Activated T-helper 1 cell treated with anti-CD3 and anti-CD28 coated beads, Interleukin-2, amount 50 U/mL, for 16 hours (primary cell): ENCODE measurements at places on chromosomes 6 and 20.

DNA sequence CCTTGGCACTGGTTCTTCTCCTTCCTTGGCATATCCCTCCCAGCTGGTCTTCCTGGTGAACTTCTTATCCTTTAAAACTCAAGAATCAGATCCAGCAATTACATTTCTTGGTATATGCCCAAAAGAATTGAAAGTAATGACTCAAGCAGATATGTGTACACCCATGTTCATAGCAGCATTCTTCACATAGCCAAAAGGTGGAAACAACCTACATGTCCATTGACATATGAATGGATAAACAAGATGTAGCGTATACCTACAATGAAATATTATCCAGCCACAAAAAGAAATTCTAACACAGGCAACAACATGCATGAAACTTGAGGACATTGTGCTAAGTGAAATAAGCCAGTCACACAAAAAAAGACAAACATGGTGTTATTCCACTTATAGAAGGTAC, 103.7 kb upstream of the NT5E start:
- no peak for DNase-seq

DNA sequence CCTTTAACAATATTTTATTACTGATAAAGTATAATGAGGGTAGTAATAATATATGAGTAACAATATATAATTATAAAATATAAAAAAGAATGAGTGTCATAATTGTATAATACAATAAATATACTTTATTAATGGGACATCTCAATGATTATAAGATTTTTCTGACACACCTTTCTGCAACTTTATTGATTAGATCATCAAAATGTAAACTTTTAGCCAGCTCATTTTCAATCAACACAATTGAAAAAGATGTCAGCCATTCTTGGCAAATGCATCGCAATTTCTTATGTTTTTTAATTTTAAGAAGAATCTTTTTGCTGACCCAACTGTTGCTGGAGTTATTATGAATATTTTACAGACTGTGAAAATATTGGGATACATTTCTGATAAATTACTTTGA, 132.4 kb upstream of the RNF217 start:
- DNase-seq = no peak

DNA sequence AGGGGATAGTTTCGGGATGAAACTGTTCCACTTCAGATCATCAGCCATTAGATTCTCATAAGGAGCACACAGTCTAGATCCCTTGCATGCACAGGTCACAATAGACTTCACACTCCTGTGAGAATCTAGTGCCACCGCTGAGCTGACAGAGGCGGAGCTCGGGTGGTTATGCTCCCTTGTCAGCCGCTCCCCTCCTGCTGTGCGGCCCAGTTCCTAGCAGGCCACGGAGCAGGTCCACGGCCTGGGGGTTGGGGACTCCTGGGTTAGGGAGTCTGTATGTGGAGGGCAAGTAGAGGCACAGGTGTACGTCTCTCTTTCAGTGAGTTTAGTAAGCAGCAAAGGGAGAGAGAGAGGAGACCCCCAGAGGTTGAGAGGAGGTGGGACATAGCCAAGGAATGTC, 30.5 kb upstream of the MDFI start:
- DNase-seq = no peak

- DNase-seq = no peak
Measured at GRCh38 chr6:16751251-16751946, 9.9 kb downstream of the ATXN1 start.

DNA sequence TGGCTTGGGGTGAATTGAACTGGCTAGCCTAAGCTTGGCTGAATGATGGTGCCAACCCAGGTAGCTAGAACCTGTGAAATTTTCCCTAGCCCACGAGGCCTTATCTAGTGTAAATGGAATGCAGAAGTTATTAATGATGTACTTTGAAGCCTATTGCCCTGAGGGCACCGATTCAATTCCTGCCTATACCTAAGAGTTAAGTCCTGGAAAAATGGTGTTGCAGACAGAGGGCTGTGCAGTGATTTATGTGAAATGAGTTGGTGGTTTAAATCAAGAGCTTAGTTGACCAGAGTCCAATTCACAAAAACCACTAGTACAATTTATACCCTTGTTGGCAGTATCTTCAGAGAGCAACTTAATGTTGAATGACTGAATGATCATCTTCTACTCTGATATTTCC, 373.8 kb upstream of the JAG1 start:
- no peak for DNase-seq

GRCh38 chr6:14123386-14124111, 6.0 kb downstream of the CD83 start:
- no peak for DNase-seq
